ENCODE measurements at places on chromosomes 11 and 22.
A peak's percentile ranks its signal among the peaks of the same experiment; 100 is the strongest.

GRCh38 chr22:33274214-33275072 lies 216.3 kb upstream of the SYN3 start:
- DNase-seq: no peak

GRCh38 chr11:8705146-8705545 lies 22.6 kb downstream of the RPL27A start:
- DNase-seq: no peak

DNA sequence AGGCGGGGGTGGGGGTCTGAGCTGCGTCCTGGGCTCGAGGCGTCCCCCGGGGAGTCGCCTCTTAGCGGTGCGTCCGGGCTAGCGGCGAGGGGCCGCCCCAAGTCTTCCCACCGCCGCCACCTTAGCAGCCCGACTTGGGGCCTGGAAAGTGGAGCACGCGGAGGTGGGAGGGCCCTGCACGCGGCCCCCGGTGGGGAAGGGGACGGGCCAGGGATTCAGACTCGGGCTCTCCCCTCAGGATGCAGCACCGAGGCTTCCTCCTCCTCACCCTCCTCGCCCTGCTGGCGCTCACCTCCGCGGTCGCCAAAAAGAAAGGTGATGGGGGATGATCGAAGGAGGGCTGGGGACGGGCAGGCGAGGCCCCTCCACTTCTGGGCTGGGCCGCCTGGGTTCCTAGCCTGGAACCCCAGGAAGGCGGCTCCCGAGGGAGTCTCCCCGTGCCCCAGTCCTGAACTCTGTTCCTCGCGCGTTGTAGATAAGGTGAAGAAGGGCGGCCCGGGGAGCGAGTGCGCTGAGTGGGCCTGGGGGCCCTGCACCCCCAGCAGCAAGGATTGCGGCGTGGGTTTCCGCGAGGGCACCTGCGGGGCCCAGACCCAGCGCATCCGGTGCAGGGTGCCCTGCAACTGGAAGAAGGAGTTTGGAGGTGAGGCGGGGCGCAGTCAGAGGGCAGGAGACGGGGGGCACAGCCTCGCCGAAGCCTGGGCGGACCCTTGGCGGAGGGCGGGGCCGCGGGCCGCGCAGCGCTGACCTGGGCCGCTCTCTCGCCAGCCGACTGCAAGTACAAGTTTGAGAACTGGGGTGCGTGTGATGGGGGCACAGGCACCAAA lies 563 bp downstream of the MDK start:
- peak; percentile 56 for DNase-seq

- no peak for DNase-seq
Observed at GRCh38 chr22:27625769-27626674, 175.5 kb downstream of the MN1 start.

DNA sequence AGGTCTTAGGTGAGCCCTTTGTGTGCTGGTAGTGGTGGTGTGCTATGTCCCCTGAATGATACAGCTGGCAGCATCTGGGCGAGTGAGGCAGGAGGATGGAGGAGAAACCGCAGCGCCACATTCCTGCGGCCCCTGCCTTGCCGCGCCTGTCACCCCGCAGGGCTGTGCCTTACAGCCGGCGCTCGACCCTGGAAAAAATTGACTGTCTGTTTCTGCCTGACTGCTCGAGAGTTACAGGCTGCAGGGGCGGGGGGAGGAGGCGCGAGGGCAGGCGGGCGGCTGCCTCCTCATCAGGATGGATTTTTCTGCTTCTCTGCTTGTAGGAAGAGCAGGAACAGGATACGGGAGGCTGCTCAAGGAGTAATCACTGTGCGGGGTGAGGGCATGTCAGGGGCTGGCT lies 443.4 kb downstream of the MIAT start:
- peak; percentile 63 for DNase-seq

GRCh38 chr11:3381794-3382193 lies 2.8 kb upstream of the ZNF195 start:
- DNase-seq: no peak

DNA sequence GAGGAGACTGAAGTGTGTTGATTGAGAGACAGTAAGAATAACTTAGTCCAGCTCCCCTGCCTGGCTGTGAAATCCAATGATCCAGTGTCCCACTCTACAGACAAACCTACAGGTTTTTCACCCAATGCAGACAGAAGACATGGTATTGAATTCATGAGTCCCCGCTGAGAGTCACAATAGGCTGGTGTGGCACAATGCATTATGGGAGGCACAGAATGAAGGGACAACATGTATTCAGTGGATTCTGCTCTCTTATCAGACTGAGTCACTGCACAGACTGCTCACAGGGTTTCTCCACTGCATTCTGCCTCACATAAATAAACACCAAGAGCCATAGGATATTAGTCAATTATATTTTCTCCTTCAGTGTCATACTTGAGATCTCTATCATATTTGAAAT lies 55.2 kb upstream of the TOP3B start:
- no peak for DNase-seq

DNA sequence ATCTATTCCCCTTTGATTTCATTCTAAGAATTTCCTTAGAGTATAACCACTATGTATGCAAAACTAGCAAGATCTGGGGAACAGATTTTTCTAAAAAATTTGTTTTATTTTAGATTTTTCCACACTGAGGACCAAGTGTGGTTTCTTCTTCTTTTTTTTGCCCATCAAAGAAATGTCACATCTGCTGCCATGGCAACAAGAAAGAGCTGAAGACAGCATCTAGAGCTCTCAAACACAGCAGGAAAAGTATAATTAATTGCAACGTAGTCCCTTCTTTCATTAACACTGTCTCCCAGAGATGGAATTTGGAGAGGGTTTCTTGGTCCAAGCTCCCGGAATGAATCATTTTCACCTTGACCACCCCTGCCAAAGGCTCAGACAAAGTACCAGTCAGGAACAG lies 256.7 kb upstream of the CCDC90B start:
- DNase-seq: no peak

GRCh38 chr11:113974741-113975470 lies at the start of gene HTR3A:
TSS of gene HTR3A (plus strand) at chr11:113975108. CDS start at chr11:113975326, 218 bp downstream.
- DNase-seq: peak; percentile 92

DNA sequence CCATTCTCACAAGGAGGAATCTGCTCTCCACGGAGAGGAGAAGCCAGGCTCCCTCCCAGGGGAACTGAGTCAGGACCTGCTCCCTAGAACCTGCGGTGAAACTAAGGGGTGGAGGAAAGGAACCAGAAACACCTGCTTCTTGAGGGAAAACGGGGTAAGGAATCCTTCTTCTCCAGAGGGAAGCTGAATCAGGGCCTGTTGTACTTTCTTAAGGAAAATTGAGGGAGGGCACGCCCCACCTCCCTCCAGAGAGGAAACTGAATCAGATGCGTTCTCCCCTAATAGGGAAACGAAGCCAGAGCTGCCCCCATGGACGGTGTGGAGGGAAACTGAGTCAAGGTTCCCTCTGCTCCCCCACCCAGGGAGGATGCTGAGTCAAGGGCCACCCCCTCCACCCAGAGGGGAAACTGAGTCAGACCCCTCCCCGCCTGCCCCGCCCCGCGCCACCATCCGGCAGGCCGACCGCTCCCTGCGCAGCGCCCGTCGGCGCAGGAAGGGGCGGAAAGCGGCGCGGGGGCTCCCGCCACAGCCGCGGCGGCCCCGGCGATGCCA lies 393 bp downstream of the RELA start:
- DNase-seq: no peak

- no peak for DNase-seq
Observed at GRCh38 chr11:42840176-42840829, 471.5 kb upstream of the API5 start.

- DNase-seq: no peak
Observed at GRCh38 chr22:46047841-46048595, 71.1 kb upstream of the WNT7B start.

DNA sequence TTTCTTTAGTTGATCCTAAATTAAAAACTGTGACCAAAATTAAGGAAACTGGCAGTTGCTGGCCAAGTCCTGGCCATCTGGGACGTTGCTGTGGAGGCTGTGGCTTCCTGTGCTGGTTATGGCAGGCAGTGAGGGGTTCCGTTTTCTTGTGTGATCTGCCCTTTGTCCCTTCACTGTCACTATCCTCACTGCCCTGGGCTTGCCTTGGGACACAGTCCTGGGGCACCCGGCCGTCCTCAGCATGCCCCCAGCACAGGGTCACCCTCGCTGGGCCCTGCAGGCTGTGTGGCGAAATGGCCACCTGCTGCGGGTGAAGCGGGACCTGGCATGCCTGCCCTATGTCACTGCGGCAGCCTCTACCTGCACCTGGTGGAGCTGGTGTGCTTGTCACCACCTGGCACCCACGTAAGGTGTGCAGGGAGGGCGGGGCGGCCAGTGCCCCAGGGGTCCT lies 52.5 kb upstream of the SLC22A12 start:
- DNase-seq: no peak

DNA sequence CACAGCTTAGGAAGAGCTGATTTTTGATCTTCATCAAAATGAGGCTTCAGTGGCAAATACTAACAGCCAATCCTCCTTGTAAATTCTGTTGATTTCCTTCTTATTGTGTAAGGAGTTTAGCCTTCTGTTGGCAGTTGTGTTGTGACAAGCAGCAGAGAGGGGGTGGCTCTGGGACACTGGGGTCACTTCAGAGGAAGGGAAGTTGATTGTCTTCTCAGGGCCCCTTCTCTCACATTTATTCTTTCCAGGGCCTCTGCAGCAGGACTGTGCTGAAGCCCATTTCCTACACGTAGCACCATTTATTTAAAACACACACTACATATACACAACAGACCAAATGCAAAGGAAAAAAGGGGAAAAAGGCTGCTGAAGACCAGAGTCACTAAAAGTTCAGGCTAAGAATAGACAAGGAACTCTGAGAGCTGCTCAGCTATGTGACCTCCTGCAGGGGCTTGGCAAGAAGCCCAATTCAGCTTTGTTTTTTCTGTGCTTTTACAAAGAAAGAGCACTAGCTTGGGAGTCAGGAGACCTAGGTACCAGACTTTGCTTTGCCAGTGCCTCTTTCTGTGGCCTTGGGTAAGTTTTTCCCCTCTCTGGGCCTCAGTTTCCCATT lies 28.3 kb upstream of the UPB1 start:
- no peak for DNase-seq

- no peak for DNase-seq
Observed at GRCh38 chr11:14181121-14181520, 177.9 kb downstream of the RRAS2 start.

GRCh38 chr11:72735495-72736027 lies 16.6 kb downstream of the ARAP1 start:
- DNase-seq: no peak

GRCh38 chr11:121814962-121815361 lies 301.1 kb downstream of the BLID start:
- DNase-seq: no peak
